ENCODE measurements at places on chromosomes 1 and 21.

GRCh38 chr21:29448766-29449165 is 150.0 kb downstream of the BACH1 start:
- DNase-seq: no peak

GRCh38 chr1:41442697-41443251 is 41.7 kb downstream of the EDN2 start:
- DNase-seq: no peak

- DNase-seq: no peak
Measured at GRCh38 chr21:33035147-33035546, 9.4 kb downstream of the OLIG2 start.

DNA sequence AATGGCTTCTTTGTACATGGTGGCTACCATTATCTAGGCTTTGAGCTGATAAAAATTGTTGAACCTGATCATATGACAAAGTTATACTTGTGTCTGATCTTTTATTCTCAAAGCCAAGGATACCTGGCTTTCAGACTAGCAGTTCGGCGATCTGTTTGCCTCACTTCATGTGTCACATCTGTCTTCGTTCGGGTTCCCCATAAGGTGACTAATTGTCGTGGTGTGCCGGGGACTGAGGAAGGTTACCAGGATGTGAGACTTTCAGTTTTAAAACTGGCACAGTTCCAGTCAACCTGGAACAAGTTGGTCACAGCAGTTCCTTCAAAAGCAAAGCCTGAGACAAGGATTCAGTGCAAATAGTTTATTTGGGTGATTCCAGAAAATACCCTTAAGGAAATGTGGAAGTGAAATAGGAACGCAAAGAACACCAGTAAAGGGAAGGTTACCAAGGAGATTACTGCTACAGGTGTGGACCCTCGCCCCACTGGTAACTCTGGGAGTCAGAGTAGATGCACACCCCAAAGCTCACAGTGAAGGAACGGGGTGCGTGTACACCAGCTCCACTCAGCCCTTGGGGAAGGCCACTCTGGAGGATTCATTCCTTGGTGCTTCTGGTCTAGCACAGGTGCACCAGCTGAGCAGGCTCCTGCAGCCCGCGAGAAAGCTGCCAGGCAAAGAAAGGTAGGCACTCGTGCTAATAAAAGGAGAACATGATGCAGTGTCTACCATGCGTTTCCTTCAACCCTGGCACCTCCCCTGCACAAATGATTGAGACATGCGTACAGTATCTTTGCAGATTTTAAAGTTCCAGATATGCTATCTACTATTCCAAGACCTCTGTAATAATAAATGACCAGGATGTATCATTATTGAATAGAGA is 69.0 kb downstream of the VWA5B1 start:
- DNase-seq: no peak

- DNase-seq: no peak
Measured at GRCh38 chr21:34143685-34144182, 70.4 kb downstream of the MRPS6 start.

DNA sequence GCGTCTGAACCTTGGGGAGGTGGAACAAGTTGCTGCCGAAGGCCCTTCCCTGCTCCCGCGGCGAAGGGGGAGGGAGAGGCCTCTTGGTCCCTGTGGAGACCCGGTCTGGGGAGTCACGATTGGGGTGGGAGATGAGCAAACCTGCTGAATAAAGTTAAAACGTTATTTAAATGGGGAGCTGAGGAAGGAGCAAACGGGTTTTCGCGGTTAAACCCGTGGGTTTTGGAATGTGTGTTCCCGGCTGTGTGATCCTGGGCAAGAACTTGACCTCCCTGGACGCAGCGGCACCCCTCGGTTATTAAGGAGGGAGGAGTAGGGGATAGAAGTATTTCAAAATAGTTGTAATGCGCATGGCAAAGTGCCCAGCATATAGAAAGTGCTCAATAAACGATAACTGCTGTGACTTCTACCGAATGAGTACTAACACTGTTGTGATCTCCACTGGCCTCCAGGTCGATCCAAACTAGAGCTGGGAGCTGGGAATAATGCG is 3.4 kb downstream of the FAM110D start:
- no peak for DNase-seq

GRCh38 chr1:85612704-85613361 is 32.3 kb downstream of the CCN1 start:
- no peak for DNase-seq

DNA sequence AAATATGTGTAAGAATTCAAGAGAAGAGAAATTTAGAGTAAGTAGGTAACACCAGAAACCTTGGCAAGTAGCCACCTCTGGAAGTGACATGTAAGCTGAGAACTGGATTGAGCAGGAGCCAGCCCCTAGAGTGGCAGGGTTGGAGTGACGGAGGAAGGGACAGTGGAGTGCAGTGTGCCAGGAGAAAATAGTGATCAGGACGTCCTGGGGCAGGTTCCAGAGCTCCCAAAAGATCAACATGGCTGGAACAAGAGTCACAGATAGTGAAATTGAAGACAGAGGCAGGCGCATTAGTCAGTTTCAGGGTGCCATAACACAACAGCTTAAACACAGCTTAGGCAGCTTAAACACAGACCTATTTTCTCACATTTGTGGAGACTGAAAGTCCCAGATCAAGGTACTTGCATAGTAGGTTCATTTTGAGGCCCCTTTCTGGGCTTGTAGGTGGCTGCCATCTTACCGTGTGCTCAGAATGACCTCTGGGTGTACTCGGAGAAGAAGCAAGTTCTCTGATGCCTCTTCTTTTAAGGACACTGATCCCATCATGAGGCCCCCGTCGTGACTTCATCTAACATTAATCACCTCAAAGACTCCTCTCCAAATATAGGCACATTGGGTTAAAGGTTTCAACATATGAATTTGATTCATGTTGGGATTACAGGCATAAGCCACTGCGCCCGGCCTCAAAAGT is 37.2 kb downstream of the GNPAT start:
- no peak for DNase-seq

- DNase-seq: no peak
Measured at GRCh38 chr1:175889848-175890247, 146.5 kb upstream of the TNR start.

DNA sequence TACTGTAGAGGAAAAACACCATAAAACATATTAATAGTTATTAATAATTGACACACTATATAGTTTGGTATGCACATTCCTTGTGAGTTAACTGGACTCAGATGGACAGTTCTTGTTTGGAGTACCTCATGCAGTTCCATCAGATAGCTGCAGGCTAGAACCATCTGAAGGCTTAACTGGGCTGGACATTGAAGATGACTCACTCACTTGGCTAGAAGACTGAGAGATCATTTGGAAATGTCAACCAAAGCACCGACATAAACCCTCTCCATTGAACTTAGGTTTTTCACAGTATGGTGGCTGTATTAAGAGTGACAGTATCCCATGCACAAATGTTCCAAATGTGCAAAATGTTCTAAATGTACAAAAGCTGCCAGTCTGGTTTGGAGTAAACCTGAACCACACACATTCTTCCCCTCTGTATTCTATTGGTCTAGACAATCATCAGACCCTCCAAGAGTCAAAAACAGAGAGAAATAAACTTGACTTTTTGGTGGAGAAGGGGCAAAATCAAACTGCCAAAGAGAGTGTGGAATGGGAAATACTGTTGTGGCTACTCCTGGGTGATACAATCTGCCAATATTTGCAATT is 708.4 kb downstream of the KCNT2 start:
- no peak for DNase-seq

DNA sequence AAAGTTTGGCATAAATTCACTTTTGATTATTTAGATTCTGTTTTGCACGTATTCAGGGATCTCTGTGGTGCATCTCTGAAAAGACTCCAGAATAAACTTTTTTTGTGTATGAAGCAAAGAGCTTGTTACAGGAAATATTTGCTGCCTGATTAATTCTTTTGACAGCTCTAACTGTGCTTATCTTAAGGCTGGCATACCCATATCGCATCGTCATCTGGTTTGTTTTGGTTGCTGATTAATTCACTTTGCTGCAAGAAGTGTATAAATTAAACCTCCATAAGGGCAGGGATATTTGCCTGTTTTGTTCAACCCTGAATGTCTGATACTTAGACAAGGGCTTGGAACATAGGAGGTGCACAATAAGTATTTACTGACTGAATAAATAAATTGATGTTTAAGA is 17.5 kb upstream of the DUSP10 start:
- no peak for DNase-seq

GRCh38 chr1:54397090-54397591 is 9.1 kb downstream of the SSBP3 start:
- no peak for DNase-seq

DNA sequence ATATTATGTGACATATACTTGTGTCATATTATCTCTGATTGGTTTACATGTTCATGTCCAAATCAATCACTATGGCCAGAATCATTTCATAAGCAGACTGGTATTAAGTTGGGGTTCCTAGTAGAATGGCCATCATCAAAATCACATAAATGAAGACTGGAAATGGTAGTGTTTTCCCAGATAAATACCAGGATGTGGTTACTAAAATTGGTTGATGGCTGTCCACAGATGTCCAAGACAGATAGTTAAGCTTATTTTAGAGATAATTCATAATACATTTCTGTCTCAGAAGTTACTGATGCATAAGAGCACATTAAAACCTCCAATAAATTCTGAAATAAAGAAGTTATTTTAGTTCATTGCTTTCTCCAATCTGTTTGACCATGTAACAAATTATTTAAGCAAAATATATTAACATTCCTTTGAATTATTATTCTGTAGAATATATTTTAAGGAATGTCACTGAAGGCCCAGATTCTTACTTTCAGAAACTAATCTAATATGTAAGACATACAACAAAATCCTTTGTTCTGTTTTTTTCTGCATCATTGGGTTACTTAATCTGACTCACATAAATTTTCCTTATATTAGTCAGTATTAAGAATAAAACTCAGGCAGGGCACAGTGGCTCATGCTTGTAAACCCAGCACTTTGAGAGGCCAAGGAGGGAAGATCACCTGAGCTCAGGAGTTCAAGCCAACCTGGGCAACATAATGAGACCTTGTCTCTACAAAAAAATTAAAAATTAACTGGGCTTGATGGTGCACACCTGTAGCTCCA is 483.9 kb downstream of the PTPRC start:
- no peak for DNase-seq

- no peak for DNase-seq
Measured at GRCh38 chr1:115331558-115332331, 6.3 kb downstream of the NGF start.

DNA sequence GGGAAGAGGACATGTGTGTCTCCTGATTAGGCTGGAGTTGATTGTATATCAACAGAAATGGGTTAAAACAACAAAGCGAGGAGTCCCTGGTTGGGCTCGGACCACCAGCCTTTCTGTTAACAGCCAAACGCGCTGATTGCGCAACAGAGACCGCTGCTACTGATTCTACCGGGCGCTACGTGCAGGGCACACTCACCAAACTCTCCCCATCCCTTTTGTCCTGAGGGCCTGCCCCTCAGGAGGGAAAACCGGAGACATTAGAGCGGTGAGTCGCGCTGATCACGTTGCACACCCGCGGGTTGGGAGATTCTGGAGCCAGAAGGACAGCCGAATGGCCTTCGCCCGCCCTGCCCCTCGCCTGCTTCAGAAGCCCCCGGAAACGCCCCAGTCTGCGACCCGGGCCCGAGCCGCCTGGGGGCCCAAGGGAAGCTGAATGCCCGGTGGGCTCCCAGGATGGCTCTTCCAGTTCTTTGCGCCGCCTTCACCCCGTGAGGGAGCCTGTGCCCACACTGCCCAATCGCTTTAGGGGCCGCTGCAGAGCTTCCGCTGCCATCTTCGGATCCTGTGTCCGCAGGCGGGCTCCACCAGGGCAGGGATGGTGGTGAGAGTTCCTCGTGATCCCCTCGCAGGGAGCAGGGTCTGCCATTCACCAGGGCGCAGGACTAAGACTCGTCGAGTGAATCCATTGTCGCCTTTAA is 165.4 kb upstream of the NBPF11 start:
- DNase-seq: no peak

- DNase-seq: no peak
Measured at GRCh38 chr1:8597455-8597854, 220.0 kb downstream of the RERE start.

DNA sequence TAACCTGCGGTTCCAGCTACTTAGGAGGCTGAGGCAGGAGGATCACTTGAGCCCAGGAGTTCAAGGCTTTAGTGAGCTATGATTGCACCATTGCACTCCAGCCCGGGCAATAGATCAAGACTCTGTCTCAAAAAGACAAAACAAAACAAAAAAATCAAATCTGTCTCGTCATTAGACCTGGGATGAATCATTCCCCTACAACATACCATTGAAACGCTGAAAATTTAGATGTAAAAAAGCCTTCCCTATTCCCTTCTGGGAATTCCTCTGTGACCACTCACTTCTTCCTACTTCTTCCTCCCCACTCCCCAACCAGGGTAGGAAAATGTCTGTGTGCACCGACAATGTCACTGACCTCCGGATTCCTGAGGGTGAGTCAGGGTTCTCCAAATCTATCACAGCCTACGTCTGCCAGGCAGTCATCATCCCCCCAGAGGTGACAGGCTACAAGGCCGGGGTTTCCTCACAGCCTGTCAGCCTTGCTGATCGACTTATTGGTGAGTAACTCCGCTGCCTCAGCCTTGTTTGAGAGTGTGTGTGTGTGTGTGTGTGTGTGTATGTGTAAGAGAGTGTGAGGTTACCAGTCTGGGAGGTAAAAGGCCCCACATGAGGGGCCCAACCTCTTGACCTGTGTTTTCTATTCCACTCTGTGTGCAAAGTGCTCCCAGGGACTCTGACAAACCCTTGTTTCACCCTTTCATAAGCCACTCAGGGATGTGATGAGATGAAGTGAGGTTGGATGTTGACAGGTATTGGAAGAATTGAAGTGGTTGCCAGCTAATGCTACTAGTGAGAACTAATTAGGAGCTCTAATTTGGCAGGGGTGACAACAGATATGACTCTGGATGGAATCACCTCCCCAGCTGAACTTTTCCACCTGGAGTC is 16.3 kb upstream of the SARS1 start:
- no peak for DNase-seq

DNA sequence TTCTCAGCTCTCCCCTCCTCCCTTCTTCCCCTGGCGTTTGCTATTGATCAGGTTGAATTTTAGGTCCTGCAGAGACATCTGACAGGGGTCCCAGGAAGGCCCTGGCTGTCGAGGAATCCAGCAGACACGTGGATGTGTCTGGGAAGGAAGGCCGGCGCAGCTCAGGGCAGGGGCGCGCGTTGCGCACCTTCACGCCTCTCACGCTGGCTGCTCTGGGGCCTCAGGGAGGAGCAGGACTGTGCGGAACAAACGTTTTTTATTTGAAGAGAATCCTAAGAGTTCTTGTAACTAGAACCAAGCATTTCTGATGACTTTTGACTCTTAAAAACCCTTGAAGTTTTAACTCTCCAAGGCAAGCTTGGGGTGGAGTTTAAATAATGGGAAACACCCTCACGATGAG is 54.2 kb downstream of the SLC37A1 start:
- DNase-seq: no peak

GRCh38 chr1:113786069-113786468 is 26.2 kb downstream of the RSBN1 start:
- DNase-seq: no peak

GRCh38 chr1:32020339-32020738 is 6.7 kb downstream of the KHDRBS1 start:
- no peak for DNase-seq

DNA sequence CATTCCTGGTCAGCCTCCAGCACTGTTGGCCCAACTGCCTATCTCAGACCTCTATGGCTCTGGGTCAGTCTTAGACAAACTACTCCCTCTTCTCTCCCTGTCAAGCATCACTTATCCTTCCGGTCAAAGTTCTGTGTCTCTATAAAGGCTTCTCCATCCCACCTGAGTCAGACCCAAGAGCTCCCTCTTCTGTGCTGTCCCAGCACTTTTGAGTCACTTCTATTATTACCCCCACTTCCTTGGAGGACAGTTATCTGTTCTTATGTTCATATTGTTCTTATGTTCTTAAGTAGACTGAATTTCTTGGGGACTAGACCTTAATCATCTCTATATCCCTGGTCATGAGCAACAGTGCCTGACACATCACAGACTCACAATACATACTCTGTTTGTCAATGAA is 29.2 kb upstream of the IL10 start:
- no peak for DNase-seq

Data from NCI-H1930 (cell line).